ENCODE measurements at places on chromosomes 2 and 18.
A peak's percentile ranks its signal among the peaks of the same experiment; 100 is the strongest.

DNA sequence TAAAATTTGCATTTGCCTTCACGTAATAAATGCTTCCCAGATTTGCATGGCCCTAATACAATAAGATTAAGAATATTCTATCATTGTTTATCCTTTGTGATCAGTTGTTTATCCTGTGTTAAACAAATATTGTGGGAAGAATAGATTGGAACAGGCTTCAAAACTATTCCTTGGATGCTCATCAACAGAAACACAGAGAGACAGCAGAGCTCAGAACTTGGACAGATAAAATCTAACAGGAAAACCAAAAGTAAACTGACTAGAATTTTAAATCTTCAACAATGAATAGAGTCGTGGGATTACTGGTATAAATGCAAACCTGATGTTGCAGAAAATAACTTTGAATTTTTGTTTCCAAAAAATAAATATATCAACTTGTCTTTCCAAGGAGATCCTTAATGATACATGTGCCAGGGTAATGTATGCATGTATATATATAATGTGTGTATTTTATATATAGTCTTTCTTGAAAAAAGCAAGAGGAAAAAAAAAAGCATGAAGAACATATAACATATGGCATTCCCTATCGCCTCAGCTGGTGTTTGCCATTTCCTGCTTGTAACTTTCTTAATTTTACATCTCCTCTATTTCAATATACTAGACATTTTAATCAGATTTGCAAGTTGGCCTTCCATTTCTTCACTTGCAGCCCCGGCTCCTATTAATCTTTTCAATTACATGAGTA is 59.9 kb upstream of the TANK start:
- DNase-seq: no peak

- no peak for DNase-seq
Measured at GRCh38 chr18:73144030-73144429, 276.2 kb upstream of the NETO1 start.

- no peak for DNase-seq
Measured at GRCh38 chr18:5439986-5440696, 103.7 kb downstream of the EPB41L3 start.

DNA sequence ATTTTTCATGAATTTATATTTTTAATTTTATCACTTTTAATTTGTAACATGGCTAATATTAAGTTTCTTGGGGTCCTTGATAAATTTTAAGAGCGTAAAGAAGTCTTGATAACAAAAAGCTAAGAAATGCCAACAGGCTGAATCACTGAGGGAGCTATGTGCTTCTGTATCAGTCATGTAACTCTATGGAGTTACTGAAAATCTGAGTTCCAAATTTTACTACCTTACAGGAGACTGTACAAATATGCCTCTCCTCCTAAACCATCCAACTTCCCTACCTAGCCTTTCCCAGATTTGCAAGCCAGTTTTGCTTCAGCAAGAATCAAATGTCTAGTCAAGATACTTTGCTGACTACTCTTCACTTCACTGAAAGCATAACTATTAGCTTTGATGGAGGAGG is 35.7 kb downstream of the FEZ2 start:
- DNase-seq: peak; percentile 88

- DNase-seq: no peak
Measured at GRCh38 chr2:221153226-221153625, 418.9 kb downstream of the EPHA4 start.

DNA sequence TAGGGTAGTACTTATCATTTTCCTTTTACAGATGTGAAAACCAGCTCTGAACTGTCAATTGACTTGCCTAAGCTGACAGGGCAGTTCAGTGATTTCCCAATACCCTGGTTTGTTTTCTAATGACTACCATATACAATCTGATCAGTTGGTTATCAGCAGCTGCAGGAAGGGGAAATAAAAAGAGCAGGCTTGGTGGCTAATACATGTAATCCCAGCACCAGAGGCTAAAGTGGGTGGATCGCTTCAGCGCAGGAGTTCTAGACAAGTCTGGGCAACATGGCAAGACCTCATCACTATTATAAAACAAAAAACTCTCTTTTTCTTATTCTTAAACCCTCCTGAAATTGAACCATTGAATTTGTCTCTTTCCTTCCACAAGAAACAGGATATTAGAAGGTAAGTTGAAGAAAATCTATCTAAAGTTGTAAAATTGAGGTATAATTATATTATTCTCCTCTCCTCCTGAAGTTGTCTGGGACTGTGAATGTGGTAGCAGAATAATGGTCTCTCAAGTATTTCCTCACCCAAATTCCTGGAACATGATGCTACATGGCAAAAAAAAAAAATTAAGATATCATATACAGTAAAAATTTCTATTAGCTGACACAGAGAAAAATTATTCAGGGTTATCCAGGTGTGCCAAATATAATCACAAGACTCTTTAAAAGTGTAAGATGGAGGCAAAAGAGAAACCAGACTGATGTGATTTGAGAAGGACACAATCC is 1441.6 kb downstream of the SUCLG1 start:
- peak; percentile 3 for DNase-seq

- peak; percentile 65 for DNase-seq
Measured at GRCh38 chr2:136423516-136423996, 305.6 kb upstream of the CXCR4 start.

GRCh38 chr2:135885709-135886108 is 9.5 kb upstream of the MCM6 start:
- DNase-seq: no peak

DNA sequence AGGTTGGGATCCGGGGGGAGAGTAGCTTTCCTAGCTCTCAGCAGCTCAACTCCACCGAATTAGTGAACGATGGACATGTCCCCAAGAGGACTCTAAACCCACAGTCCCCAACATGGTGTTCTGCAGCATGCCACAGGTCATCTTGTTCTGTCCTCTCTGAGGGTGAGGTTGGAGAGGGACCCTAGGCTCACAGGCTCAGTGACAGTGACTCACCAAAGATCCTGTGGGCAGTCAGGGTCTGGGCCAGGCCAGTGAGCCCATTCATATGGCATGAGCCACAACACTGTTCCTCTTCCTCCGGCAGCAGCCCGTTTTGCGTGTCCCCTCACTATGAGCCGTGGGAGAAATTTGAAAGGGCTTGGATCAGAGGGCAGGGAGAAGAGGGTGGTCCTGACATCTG is 2.8 kb upstream of the SLC20A1 start:
- peak; percentile 79 for DNase-seq

GRCh38 chr2:48009256-48009655 is 103.0 kb upstream of the FBXO11 start:
- DNase-seq: peak; percentile 17

DNA sequence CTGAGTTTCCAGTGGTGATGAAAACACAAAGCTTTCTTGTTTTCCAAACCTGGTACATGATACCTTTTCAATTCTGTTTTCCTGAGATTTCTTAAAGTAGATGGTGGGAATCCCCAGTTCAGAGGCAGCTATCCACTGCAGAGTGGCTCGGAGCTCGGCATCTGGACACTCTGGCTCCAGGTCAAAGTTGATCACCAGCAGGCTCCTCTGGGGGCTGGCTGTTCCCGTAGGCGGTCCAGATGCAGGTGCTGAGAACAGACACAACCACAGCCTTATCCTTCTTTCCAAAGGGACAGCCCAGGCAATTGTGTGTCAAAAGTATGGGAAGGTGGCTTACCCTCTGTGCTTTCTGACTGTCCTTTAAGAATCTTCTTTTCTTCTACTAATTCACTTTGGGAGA is 119.5 kb downstream of the DAW1 start:
- no peak for DNase-seq

GRCh38 chr2:187207126-187207525 is 240.9 kb downstream of the CALCRL start:
- no peak for DNase-seq

- DNase-seq: no peak
Measured at GRCh38 chr2:106963156-106963555, 77.2 kb upstream of the ST6GAL2 start.

- no peak for DNase-seq
Measured at GRCh38 chr2:55986700-55987440, 63.3 kb upstream of the EFEMP1 start.

- no peak for DNase-seq
Measured at GRCh38 chr2:42795841-42796301, 3.5 kb upstream of the HAAO start.

- DNase-seq: peak; percentile 43
Measured at GRCh38 chr2:190469771-190470170, 61.6 kb downstream of the MFSD6 start.

DNA sequence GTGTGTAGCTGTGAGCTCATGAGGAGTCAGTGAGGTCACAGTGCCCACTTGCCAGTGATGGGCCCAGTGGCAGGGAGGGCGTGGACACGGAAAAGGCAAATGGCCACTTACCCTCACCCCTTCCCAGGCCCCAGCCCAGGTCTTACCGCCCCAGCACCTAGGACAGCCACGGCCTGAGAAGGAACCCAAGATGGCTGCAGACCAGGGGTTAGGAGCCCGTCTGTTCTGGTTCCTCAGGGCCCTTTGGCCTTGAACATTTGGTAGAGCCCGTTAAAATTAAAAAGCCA is 74.1 kb downstream of the EMX1 start:
- no peak for DNase-seq

- no peak for DNase-seq
Measured at GRCh38 chr2:108330979-108331378, 42.3 kb downstream of the SULT1C2 start.

DNA sequence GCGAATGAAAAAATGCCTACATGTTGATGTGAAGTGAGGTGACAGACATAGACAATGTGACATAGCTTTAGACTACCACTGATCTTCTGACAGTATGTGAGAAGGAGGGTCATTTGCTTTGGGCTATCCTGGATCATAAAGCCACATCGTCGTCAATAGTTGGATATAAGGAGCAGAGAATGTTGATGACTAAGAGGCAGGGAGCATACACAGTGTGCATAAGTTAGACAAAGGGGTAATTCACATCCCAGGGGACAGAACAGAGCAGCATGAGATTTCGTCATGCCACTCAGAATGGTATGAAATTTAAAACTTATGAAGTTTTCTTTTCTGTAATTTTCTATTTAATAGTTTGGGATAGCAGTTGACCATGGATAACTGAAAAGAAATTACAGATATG is 403.2 kb downstream of the DSC3 start:
- peak; percentile 22 for DNase-seq

GRCh38 chr2:129820908-129821307 is 158.6 kb upstream of the RAB6C start:
- no peak for DNase-seq

GRCh38 chr2:185335879-185336278 is 402.7 kb upstream of the FSIP2 start:
- DNase-seq: peak; percentile 40

DNA sequence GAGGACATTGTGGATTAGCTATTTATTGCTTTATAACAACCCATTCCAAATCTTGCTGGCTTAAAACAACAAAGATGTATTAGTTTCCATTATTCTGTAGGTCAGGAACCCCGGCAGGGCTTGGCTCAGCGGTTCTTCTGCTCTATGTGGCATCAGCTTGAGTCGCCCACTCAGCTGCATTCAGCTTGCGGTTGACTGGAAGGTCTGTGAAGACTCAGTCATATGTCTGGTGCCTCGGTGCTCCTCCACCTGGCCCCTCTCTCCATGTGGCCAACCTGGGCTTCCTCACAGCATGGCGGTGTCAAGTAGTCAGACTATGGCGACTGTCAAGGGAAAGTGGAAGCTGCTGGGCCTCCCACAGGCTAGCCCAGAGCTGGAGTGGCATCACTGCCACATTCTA is 48.6 kb downstream of the EMILIN2 start:
- DNase-seq: no peak

- DNase-seq: no peak
Measured at GRCh38 chr2:118842661-118843482, 4.6 kb downstream of the EN1 start.

GRCh38 chr2:65429786-65430602 is 2.4 kb downstream of the SPRED2 start:
- DNase-seq: peak; percentile 23

DNA sequence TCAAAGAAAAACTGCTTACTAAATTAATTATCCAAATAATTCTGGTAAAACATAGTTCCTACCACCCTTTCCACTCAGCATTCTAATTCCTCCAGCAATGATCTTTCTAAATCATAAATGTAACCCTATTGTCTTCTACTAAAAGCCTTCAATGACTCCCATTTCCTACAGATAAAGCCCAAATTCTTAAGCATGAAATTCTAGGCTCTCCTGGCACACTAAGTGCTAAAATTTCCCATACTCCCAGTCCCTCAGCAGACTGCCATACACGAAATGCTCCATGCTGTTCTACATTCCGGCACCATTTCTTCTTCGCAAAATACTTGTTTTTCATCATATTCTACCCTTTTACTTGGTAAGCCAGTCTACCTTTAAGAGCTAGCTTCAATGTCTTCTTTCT is 96.9 kb downstream of the CHN1 start:
- no peak for DNase-seq

DNA sequence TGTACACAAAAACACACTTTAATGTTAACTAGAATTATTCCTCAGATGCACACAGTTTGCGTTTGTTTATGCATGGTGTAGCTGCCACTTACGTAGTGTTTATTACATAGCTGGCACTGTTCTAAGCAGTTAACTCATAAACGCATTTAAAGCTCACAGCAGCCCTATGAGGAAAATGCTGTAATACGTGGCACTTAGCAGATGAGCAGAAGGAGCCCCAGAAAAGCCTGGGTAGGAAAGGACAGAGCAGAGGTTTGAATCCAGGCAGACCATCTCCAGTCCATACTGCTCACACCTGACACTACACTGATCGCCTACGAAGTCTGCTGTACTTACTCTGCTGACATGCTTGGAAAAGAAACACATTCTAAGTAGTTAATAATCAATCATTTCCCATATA is 66.6 kb downstream of the BCL2 start:
- no peak for DNase-seq

DNA sequence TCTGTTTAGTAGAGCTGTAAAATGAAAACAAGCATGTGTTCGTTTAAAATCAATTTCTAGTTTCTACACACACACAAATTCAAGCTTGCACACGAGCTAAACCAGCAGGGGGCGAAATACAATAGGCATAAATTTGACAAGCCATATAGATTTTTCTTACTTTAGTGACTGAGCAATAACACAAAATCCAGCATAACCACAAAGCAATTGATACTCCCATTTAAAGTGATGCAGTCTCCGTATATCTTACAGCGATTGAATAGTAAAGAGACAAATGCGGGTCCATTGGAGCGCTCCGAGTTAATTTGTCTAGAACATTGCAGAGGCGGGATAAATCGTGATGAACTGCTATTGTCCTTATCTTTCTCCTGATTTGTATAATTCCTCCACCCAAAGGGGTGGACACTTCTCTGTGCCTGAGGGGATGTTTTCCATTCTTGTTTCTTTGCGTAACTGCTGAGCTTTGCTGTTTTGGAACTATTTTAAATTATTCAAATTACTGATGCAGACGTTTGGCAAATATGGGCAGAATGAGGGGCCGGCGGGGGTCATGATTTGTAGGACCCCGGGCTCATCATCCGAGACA is 1.2 kb upstream of the AFTPH start:
- peak; percentile 91 for DNase-seq

DNA sequence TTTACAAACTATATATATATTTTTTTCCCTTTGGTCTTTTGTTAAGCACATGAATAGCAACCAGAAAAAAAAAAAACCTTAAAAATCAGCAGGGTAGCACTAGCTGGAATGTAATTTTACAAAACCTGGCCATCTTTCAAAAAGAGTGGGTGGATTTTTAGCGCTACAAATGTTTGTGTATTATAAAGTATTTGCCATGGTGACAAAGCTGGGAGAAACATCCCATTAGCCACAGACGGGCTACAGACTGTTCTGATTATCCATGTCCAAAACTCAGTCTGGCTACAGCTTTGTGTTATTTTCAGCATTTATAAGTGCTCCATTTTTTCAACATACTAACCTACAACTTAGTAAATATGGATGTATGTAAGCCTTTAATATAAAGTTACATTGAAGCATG is 249.5 kb upstream of the TANK start:
- DNase-seq: peak; percentile 13

Measured in ELR (cell line).